ENCODE measurements at places on chromosomes 12 and 14.

GRCh38 chr12:117098024-117098360 is 1.2 kb downstream of the TESC start:
- DNase-seq: no peak

DNA sequence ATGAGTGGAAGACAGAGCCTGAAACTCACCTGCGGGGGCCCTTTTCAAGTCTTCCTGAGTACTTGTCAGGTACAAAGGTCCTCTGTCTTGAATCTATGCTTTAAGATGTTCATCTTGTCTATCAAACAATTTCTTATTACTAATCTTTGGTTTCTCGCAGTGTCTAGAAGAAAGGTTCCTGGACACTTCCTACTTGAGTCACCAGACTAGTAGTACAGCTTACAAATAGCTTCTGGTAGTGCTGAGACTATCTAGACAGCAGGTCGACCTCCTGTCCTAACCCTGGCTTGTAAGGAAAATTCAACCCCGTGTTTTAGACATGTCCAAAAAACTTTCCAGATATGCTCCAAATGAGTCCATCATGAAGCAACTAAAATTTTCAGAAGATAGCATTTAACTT is 11.2 kb upstream of the ARID2 start:
- DNase-seq: no peak

GRCh38 chr14:63418020-63418419 is 99.3 kb upstream of the GPHB5 start:
- DNase-seq: no peak

DNA sequence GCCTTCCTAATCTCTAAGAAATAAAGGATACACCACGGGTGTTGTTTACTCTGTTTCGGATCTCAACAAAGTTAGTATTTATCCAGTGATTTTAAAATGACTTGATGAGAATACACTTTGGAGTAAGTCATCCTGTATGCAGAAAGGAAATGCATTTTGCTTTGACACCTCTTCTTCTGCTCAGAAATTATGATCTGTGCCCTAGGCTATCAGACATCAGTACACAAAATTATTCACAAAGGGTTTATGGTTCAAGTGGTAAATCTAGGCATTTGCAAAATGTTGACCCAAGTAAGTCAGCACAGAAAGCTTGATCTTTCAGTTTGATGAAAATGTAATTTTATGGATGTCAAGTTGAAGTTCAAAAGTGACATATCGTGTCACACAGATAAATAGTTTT is 248.5 kb downstream of the ATP23 start:
- no peak for DNase-seq

DNA sequence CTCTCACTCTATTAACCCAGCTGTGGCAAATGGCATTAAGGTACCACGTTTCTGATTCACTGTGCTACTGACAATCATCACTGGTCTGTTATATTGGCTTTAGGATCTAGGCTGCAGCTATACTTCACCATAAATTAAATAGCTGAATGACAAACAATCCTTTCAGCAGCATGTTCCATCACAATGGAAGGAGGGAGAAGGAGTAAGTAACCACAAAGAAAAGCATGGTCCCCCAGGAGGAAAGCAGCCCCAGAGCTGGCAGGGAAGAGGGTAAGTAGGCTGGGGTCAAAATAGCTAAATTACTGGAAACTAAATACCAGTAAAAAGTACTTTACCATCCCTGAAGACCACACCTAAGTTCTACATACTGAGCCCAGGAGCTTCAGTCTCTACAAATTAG is 2.8 kb downstream of the ARMH4 start:
- no peak for DNase-seq

- DNase-seq: no peak
Observed at GRCh38 chr14:104168603-104169002, 30.2 kb downstream of the KIF26A start.

DNA sequence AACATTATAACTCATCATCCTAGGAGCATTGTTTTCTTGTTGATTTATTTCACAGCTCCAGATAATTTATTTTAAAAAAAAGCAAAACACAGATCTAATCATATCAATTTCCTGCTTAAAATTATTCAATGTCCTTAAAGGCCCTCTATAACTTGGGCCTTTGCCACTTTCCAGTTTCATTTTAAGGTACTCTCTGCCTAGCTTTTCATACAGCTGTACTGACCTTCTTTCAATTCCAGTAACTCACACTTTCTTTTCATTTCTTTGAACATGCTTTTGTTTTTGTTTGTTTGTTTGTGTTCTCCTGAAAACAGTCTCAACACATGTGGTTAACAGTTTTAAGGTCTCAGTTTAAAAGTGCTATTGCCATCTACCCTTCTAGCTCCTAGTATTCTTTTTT is 281.9 kb downstream of the ACSS3 start:
- no peak for DNase-seq

DNA sequence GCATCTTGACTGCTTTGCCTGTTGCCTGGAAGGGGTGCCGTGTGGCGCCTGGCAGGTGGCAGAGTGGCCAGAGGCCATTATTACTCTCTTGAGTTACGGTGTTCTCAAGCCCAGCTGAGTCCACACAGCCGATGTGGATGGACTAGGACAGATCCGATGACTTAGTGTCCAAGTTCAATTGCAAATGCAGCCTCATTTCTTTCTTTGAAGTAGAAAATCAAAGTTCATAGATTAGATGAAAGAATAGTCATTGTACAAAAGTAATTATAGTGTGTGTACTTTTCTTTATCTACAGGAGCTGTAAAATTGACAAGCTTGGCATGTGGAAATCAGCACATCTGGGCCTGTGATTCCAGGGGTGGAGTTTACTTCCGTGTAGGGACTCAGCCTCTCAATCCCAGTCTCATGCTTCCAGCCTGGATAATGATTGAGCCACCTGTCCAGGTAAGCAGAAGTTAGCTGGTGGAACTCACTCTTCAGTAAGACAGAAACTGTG is 44.7 kb downstream of the ANKRD9 start:
- DNase-seq: no peak

- no peak for DNase-seq
Observed at GRCh38 chr14:89419973-89420482, 3.0 kb upstream of the FOXN3 start.

- DNase-seq: no peak
Observed at GRCh38 chr14:61536661-61537562, 158.4 kb upstream of the HIF1A start.

- DNase-seq: no peak
Observed at GRCh38 chr12:9243999-9244649, 35.9 kb upstream of the PZP start.

- DNase-seq: no peak
Observed at GRCh38 chr14:22623047-22623446, 21.1 kb downstream of the OR6J1 start.

DNA sequence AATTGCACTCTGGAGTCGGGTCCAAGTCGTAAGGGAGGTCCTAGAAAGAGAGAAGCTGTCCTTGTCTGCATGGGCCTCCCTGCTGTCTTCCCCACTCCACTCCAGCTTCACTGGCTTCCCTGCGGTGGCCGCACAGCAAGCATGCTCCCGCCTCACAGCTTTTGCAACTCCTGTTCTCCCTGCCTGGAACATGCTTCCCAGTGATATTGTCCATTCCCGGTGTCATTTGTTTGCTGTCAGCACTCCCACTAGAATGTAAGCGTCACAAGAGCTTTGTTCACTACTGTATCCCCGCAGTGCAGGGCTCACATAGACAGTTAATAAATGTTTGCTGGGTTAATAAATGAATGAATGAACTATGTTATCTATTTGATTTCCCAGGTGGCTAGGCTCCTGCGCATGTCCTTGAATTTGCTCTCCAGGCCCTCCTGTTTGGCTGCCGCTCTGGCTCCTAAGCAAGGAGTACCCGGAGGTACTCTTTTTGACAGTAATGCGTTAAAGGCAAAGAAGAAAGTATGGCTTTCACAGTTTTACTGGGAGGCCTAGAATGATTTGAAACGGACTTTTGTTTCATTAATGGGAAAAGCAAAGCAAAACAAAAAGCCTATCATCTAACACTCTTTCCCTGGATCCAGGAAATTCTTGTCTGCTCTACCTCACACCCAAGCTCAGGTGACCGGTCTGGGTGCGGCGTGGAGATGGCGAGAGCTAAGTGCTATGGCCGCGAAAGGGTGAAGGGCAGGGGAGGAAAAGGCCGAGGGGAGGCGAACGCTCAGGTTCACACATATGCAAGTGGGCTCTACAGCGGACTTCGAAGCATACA is 6.2 kb upstream of the SLC7A7 start:
- no peak for DNase-seq

DNA sequence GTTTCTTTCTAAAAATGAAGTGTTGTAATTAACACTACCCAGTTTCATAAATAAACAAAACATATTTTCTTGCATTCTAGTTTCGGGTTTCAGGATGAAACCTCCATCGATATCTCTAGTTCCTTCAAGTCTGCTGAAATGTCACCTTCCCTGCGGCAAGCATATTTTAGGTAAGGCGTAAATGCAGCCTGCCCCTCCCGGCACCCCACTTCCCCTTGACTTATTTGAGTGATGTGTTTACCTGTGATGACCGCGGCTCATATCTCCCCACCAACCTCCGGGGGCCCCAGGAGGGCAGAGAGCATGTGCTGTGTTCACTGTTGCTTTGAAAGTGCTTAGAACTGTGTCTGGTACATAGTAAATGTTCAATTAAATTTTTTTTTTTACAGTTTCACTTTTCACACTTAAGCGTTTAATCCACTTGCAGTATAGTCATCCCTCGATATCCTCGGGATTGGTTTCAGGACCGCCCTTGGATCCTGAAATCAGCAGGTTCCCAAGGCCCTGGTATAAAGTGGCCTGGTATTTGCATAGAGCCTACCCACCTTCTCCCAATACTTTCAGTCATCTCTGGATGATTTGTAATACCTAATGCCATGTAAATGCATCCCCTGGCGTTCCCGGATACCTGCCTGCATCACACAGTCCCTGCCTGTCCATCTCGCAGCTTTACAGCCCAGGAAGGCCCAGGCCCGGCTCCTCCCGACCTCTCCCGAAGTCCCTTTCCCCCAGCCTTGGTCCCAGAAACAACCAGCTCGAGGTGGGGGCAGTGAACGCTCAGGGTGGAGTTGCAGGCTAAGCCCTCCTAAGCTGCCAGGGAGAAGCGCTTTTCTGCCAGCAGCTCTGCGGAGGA is 40.2 kb upstream of the FBRSL1 start:
- no peak for DNase-seq

DNA sequence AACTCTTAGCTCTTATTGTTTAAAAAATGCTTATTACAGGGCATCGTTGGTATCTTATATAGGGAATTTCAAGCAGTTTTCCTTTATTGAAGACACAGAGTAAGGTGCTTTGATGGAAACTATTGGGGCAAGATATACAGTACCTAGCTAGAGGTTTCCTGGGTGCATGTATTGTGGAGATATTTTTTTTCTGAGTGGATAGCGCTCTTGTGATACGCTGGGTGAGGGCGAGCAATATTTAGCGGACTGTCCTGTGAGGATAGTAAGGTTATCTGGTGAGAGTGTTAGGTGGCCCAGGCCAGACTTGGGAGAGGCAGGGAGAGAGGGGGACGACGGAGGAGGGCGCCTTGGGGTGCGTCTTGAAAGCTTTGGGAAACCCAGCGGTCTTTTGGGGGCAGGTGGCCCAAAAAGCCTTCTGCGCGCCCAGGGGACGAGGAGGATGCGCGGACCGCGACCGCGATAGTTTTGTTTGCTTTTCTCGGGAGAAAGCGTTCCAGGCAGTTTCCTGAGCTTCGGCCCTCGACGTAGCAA is 596 bp upstream of the BICD1 start:
- DNase-seq: no peak

DNA sequence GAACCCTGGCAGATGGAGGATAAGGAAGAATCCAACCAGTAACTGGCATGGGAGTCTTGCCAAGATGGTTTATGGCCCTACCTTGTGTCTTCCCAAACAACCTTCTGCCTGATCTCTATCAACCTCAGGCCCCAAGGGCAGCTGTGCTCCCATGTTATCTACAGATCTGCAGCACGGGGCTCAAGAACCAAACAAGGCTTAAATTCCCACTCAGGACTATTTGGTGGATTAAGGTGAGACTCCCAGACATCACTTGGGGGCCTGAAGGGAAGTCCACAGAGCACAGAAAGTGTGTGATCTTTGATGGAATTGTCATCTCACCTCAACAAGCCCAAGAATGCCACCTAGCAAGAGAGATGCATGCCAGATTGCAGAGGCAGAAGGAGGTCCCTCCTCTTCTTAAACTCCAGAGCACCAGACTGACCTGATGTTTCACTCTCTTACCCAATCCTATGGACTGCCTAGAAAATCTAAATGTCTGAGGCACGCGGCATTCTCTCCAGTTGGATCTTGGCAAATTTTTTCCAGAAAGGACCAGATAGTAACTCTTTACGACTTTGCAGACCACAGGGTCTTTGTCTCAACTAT is 759.5 kb upstream of the TBX3 start:
- no peak for DNase-seq

DNA sequence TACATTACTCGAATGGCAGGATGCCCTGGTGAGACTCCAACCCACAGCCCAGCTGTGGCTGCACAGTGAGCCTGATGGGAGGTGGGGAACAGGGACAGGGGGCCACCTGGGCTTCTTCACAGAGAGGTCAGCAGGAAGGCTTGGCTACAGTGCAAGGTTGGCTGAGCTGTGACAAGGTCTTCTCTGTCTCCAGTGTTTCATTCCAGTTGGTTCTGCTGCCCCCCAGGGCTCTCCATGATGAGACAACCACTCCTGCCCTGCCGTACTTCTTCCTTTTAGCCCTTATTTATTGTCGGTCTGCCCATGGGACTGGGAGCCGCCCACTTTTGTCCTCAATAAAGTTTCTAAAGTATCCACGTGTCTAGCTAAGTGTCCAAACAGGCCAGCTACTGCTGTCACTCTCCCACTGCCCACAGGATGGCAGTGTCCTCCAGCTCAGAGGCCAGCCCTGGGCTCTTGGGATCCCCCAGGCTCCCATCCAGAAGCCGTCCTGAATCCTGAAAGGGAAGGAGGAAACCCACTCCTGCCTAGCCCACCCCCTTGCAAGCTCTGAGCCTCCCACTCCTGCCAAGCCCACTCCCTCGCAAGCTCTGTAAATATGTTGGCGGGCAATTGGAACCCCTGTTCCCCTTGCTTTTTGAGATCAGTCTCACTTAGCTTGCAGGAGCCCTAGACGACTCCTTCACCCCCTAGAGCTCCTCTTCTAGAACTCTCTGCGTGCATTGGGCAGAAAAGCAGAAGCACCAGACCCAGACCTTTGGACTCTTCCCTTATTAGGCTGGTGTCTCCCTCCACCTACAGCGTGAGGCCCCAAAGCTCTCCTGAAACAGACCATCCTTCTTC is 5.4 kb downstream of the C1QL4 start:
- DNase-seq: peak; percentile 62

GRCh38 chr12:12891881-12892355 is 556 bp downstream of the GPRC5A start:
- DNase-seq: no peak

- DNase-seq: no peak
Observed at GRCh38 chr14:61322799-61323290, 1.5 kb downstream of the PRKCH start.

- no peak for DNase-seq
Observed at GRCh38 chr12:131621701-131622421, 89.0 kb upstream of the SFSWAP start.

- no peak for DNase-seq
Observed at GRCh38 chr12:105342464-105342863, 12.0 kb downstream of the C12orf75 start.

DNA sequence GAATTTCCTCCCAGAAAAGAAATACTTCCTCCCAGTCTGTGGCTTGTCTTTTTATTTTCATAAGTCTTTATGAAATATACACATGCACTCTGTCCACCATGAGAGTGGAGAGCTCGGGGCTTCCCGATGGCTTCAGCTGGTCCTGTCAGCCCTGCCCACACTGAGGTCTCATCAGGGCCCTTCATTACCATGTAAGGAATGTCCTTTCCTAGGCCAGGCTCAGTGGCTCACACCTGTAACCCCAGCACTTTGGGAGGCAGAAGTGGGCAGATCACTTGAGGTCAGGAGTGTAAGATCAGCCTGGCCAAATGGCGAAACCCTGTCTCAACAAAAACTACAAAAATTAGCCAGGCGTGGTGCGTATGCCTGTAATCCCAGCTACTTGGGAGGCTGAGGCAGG is 77.0 kb downstream of the CPSF2 start:
- DNase-seq: no peak

All from tibial nerve (tissue), 4 donors.